ENCODE measurements at places on chromosomes 7 and 10.

DNA sequence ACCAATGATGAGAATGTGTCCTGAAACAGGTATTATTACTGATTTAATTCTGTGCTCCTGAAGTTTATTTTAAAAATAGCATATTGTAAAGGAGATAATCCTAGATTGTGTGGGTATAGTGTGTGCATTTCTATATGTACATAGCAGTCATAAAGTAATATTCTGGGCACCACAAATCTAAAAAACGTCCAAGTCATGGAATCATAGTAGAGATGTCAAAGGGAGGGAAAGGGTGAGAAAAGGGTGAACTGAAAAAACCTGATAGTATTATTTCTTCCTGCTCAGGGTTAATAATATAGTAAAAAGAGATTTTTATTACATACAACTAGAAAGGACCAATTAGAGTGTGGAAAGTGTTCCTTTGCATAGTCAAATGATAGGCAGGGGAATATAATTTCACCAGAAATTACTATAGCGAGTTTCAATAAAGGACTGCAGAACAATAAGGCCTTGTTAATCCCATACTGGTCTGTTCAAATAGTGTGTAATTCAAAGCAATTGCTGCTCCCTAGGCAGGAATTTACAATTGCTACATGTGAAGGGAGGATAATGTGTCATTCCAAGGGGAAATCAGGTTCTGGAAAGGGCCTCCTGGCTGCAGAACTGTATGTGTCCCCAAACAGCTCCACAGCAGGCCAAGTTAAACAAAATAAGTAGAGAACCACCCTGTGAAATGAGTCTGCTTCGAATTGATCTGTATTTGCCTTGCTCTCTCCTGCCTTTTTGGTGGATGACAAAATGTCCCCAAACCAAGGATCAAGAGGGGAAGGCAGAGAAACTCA lies 42.5 kb upstream of the KMT2E start:
- DNase-seq: no peak

DNA sequence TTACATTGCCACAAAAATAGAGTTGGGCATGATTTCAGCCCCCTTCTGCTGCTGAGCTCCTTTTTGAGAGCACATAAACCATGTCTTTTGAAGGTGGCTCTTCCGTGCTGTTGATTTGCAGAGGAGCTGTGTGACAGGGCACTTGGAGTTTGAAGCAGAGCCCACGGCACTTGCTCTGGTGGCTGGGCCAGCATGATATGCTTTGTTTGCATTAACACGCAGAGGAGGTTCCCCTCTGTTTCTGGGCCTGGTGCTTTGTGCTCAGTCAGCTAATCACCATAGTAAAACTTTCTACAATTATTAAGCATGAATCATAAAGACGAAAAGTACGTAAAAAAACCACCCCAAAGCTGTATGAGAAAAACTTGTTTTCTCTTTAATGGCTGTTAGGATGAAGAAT lies 40.1 kb downstream of the RBM33 start:
- DNase-seq: no peak

- no peak for DNase-seq
Measured at GRCh38 chr10:77180104-77180503, 457.5 kb downstream of the KCNMA1 start.

DNA sequence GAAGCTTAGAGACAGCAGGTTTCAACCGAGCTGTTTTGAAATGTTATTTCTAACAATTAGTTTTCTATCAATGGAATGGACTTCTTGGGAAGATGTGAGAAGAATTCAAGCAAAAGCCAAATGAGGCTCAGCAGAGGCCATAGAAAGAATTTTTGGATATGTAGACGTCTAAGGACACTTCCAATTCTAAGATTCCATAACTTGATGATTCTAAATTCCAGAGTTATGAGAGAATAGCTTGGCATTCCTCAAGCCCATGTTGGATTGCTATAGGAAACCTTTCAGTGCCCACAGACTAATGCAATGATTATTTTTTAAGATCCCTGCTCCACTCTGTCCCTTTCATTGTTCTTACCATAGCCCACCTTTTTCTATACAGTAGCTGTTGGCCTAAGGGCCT lies 77.2 kb upstream of the PALS2 start:
- DNase-seq: no peak

- no peak for DNase-seq
Measured at GRCh38 chr10:113273181-113274163, 279.4 kb upstream of the HABP2 start.

DNA sequence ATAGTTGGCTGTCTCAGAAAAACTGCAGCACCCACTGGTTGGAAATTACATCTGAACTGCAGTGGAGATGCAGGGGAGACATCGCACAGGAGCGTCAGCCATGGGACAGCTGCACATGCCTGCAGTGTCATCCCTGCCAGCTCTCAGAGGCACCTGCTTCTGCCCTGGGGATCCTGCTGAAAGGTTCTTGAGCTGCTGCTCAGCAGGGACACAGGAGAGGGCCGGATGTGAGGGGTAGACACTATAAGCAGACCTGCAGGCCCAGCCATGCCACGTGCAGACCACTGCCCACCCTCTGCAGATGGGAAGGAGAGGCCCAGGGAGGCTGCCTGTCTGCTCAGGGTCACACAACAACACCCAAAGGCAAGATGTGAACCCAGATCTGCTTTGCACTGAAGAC lies 601.4 kb downstream of the DNAJB6 start:
- DNase-seq: no peak

- DNase-seq: no peak
Measured at GRCh38 chr10:59323831-59324401, 38.4 kb downstream of the FAM13C start.

GRCh38 chr10:89853781-89854191 lies 152.4 kb downstream of the KIF20B start:
- DNase-seq: no peak

GRCh38 chr7:2201686-2202360 lies 30.9 kb downstream of the MAD1L1 start:
- peak; percentile 9 for DNase-seq

GRCh38 chr7:69728304-69728703 lies 130.0 kb downstream of the AUTS2 start:
- no peak for DNase-seq

DNA sequence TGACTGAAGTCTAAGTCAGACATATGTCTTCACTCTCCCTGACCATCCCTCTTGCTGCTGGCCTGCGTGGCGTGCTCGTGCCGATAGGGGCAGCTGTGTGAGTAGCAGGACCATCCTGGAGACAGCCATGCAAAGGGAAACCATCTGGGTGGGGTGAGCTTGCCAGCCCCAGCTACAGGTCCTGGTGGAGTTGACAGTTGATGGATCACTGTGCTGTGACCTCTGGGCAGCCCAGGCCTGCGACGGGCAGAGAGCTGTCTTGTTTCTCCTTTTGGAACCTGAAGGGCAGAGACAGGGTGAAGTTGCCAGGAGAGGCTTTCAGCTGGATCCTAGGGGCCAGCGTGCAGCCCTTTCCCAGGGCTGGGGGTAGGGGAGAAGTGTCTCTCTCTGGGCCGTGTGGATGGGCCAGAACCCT lies 44.7 kb downstream of the GRK5 start:
- no peak for DNase-seq

- DNase-seq: no peak
Measured at GRCh38 chr10:32004161-32004591, 52.0 kb downstream of the KIF5B start.

- DNase-seq: no peak
Measured at GRCh38 chr7:143015926-143016490, 10.9 kb downstream of the OR9A2 start.

DNA sequence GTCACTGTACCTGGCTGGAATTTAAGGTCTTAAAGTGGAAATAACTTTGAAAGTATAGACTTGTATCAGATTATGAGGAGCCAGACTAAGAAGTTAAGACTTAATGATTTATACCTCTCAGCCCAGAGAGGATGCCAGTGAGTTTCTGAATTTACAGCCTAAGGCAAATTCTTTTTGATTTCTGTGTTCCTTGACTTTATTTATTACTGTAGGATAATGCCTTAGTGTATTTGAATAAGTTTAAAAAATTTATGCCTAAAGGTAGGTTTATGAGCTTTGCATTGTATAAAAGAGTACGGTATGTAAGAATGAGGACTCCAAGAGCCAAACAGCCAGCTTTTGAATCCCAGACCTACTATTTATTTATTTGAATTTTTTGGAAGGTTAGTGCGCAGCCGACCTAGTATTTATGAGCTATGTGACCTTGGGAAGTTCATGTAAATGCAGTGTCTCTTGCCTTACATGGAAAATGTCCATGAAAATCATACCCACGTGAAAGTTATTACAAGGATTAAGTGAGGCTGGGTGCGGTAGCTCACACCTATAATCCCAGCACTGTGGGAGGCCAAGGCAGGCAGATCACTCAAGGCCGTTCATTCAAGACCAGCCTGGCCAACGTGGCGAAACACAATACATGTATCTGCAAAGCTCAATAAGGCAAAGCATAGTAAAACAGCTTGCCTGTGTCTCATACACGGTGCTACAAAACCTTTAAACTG lies 174.6 kb downstream of the AUTS2 start:
- no peak for DNase-seq

DNA sequence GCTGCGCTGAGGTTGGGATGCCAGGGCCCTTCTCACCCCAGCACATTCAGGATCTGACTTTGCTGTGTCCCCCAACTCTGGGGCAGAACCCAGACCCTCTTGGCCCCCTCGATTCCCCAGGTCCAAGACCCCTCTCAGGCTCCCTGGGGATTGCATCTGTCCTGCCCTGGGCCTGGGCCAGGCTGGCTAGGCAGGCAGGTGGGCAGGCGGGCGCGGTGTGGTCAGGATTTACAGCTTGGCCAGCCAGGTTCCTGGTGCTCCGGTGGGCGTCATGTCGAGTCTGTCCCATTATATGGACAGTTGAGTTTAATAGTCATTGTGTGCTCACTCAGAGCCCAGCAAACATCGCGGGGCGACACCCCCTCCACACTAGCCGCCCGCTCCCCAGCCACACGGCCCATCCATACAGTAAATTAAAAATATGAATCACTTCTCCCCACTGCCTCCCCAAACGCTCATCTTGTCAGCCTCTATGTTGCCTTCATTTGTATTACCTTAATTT lies 23.5 kb downstream of the POLL start:
- no peak for DNase-seq

DNA sequence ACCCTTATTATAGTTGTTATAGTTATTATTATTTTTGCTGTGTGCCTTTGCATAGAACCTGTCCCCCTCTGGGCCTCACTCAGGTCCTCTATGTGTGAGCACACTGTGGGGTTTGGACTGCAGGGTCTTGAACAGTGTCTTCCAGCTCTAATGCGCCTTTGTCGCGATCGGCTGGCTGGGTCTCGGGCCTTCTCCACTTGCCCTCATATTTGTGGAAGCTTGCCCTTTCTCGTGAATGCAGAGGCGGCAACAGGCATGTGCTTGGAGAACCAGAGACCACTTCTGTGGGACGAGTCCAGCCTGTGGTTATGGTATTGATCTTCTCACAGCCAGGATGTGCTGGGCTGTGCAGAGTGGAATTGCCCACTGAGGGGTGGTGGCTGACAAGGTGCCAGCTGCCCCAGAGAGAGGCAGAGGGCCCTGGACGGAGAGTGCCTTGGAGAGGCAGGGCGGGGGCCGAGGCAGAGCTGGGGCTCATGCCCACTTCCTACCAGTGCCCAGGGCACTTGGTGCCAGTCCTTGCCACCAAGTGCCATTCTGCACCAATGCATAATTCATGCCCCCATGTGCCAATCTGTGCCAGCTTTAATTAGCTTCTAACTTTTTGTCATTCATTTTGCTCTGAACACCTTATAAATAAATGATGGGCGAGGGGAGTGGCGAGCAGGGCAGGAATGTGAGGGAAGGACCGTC lies 6.8 kb upstream of the CDH23 start:
- DNase-seq: no peak

DNA sequence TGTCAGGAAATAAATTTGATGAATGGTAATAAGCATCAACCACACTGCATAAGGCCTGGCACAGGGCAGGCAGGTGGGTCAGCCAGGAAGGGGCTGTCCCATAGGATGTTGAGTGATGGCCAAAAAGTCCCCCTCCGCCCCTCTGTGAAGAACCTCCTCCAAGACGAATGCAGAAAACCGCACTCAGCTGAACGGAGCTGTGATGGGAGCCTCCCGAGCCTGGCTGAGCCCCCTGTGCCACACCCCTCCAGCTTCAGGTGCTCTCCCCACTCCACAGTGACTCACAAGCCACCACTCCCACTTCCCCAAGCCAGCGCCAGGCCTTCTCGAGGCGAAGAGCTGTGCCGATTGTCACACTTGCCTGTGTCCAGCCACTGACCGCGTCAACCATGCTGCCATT lies 184.2 kb downstream of the MAD1L1 start:
- no peak for DNase-seq

DNA sequence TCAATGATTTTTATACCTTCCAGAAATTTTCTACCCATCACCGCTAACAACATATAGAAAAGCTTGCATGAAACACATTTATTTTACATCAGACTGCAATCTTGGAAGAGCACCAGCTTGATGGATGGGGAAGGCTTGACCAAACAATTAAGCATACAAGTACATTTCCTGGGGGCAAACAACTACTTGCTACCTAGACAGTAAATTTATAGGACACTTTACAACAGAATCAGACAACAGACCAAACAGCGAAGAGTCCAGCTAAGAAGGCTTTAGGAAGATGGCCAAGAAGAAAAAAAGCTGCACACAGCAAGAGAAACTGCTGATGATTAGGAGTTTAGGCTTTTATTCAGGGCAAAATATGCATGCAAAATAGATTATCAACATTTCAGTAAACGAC lies 8.0 kb downstream of the AASS start:
- DNase-seq: no peak

- DNase-seq: no peak
Measured at GRCh38 chr10:132453470-132453861, 56.5 kb downstream of the PWWP2B start.

DNA sequence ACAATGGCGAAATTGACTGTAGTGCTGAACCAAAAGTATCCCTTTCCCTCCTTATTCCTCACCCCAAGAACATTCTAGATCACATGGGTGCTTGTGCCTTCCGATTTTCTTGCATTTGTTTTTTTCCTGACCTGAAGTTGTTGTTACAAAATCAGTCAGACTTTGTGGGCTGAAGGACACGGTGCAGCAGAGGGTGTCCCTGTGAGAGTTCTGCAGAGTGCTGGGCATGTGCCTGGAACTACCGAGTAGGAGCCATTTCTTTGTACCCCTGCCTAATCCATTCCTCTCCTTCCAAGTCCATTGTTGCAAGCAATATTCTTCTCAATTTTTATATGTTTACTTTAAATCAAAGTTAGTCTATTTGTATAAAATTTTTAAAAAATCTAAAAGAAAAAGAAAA lies 35.3 kb upstream of the GJD4 start:
- no peak for DNase-seq

GRCh38 chr10:84537447-84537931 lies 209.1 kb downstream of the CCSER2 start:
- no peak for DNase-seq

DNA sequence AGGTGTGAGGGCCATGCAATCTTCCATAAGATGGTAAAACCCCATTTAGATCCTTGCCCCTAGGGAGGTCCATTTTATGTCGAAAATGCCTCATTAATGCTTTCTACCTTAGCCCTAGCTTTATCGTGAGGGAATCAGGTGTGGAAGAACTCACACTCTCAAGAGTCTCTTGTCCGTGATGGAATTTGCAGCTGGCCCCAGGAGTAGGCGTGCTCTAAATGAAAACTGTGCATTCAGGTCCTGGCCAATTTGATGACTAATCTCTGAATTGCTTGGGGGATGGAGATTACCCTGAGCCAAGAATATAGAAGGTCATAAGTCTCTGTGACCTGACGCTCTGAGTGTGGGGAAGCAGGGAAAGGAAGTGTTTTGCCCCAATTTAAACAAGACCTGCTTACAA lies 6.6 kb downstream of the C10orf90 start:
- DNase-seq: no peak

Data from activated B cell treated with CpG ODN at 0.5 μM for 24 hours (primary cell).